Keratinocyte (primary cell): ENCODE measurements at places on chromosomes 16 and 17.

GRCh38 chr17:77049440-77049839, 91.3 kb upstream of the SEC14L1 start:
- H3K4me1 ChIP-seq, result peaks cover 14% of the 10 kb centered on the region
- H3K27ac ChIP-seq, result no peak overlapping the region
- peaks cover 38% of the 10 kb centered on the region for H3K27me3 ChIP-seq
- no peak overlapping the region for H3K4me3 ChIP-seq

DNA sequence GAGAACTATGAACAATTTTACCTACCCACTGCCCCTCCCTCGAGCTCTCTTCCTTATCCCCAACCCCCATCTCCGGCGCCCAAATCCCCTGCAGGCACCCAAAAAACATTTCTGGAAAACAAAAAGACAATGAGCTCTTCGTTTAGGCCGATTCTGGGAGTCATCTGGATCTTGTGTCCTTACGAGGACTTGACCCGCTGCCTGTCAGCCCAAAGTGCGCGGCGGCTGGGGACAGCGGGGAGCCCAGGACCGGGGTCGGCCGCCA, 524 bp downstream of the STRADA start:
- peak overlapping the region; percentile 87 for H3K27ac ChIP-seq
- DNase-seq, result no peak
- H3K4me3 ChIP-seq, result peak overlapping the region; percentile 94
- peaks cover 5% of the 10 kb centered on the region for H3K4me1 ChIP-seq
- H3K27me3 ChIP-seq, result no peaks in the 10 kb centered on the region
- no peaks in the 10 kb centered on the region for H3K36me3 ChIP-seq

DNA sequence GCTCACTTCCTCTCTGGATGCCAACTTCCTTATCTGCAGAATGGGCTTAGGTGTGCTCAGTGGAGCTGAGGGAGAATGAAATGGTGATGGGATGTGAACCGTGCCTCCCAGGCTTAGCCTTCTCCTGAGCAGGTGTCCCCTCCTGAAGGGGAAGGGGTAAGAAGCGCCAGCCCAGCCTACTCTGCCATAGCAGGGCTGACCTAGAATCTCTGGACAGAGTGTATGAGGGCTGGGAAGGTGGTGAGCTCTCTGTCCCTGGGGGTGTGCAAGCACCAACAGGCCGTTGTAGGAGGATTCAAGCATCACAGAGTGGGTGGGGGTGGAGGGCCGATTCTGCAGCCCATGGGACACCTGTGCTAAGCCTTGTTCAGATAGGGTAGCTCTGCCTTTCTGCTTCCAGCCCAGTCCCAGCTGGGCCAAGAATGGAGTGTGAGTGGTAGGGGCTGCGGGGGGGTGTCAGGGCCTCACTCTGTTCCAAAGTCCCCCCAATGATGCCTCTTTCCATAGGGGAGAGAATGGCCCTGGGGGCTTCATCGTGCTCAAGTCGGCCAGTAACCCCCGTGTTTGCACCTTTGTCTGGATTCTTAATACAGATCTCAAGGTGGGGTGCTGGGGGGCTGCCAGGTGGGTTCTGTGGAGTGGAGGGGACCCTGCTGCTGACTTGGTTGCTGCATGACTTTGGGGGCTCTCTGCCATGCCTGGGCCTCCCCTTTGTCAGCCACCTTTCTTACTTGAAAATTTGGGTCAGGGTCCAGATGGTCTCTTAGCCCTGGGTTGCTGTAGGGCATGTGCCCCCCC, 3.2 kb upstream of the TCAP start:
- peaks cover 14% of the 10 kb centered on the region for H3K27me3 ChIP-seq
- peaks cover 5% of the 10 kb centered on the region for H3K4me1 ChIP-seq
- peaks cover 6% of the 10 kb centered on the region for H3K36me3 ChIP-seq
- no peak overlapping the region for H3K4me3 ChIP-seq
- no peak overlapping the region for H3K27ac ChIP-seq
- no peak for DNase-seq

- H3K4me1 ChIP-seq, result peaks cover 27% of the 10 kb centered on the region
- peak overlapping the region; percentile 47 for H3K27ac ChIP-seq
- no peaks in the 10 kb centered on the region for H3K27me3 ChIP-seq
- DNase-seq, result no peak
- H3K4me3 ChIP-seq, result no peak overlapping the region
- peaks cover 5% of the 10 kb centered on the region for H3K36me3 ChIP-seq
Observed at GRCh38 chr17:43536236-43536992, 9.7 kb downstream of the ETV4 start.

- H3K27me3 ChIP-seq, result no peaks in the 10 kb centered on the region
- H3K36me3 ChIP-seq, result no peaks in the 10 kb centered on the region
- DNase-seq, result no peak
Observed at GRCh38 chr16:79933603-79934002, 333.1 kb upstream of the MAF start.

GRCh38 chr17:56804454-56804853, 29.3 kb downstream of the C17orf67 start:
- DNase-seq, result no peak
- no peak overlapping the region for H3K4me3 ChIP-seq
- H3K27me3 ChIP-seq, result no peaks in the 10 kb centered on the region
- H3K4me1 ChIP-seq, result peaks cover 15% of the 10 kb centered on the region
